ENCODE measurements at places on chromosomes 4 and X.

DNA sequence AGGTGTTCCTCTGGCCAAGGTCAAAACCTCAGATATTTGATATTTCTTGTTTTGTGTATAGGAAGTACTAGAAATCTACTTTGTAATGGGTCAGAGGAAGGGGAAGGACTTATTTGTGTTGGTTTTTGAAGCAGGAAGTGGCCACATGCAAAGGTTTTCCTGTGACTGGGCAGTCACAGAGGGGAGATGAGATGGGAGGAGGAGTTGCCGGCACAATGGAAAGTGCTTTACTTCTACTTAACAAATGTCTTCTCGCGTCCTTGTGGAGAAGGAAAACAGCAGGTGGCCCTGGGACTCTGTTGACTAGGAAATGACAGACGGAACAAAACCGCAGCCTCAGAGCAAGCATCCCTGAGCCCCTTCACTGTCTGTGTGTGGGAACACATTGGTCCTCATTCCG lies 46.6 kb downstream of the SHROOM2 start:
- DNase-seq = no peak

DNA sequence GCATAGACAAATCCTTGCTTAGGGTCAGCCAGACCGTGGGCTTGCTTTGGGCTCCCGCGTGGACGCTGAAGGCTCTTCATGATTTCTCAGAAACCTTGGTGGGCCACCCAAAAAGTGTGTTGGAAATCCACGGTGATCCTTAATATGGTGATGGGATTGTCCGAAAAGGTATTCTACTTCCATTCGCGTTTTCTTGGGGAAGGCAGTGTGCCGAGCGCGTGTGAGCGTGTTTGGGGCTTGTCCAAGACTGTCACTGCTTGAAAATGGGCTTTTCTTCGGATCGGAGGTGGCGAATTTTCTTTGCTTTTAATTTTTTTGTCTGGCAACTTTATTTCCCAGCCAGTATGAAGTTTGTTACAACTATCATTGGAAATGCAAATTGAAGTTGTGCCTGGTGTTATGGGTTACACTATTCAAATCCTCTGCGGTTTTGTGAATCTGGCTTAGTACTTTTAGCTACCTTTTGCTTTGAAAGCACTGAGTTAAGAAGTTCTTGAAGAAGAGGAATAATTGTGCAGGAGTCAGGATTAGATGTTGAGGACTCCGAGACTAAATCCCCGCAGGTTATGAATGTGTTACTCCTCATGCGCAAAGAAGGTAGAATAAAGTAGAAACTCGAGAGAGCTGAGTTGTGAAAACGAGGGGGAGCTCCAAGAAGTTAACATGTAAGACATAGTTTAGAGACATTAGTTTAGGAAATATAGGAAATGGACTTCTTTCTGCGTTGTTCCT lies 3.2 kb downstream of the SPRY1 start:
- DNase-seq = no peak

DNA sequence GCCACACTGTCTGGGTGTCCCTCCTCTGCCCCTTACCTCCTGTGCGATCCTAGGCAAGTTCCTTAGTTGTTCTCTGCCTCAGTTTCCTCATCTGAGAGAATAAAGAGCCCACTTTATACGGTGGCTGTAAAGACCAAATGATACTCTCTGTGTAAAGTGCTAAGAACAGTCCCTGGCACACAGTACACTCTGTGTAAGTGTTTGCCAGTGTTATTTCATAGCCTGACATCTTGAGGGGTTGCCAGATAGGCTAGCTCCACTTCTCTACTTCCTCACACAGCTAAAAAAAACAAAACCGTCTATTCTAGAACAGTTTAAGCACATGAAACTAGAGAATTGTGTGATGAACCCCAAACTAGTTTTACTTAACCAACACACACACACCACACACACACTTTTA lies 17.1 kb downstream of the SPON2 start:
- DNase-seq = no peak

DNA sequence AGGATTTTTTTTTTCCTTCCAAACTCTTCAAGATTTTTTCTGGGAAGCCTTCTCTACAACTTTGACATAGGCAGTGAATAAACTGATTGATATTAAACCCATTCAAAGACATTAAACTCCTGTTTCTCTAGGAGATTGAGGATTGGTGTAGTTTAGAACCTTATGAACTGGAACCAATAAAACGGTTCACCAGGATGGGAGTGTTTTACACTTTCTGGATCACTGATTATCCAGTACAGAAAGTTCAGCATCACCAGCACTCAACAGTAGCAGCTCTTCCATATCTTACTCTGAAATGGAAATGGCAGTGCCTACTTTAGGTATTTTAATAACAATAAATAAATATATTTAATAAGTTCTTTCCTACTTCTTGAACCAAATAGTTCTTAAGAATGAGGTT lies 76.7 kb downstream of the BMPR1B start:
- DNase-seq = no peak

- DNase-seq = no peak
These were observed 95.8 kb upstream of the TENM3 start for GRCh38 chr4:182147391-182147790.

DNA sequence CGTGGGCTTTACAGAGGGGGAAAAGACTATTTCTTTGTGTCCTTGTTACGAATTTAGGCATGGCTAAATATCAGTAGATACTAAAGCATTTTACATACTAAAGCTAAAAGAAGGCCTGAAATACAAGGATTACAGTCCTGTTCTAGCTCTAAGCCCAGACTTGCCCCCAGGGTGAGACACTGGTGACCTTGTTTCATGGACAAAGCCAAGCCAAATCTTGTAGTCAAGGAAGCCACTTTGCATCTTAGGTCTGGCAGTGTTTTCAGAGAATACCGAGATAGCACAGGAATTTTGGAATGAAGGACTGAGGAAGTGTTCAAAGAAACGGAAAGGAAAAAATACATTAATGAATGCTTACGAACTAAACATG lies 733 bp upstream of the G3BP2 start:
- DNase-seq = no peak
